ENCODE measurements at places on chromosomes 7 and 10.

DNA sequence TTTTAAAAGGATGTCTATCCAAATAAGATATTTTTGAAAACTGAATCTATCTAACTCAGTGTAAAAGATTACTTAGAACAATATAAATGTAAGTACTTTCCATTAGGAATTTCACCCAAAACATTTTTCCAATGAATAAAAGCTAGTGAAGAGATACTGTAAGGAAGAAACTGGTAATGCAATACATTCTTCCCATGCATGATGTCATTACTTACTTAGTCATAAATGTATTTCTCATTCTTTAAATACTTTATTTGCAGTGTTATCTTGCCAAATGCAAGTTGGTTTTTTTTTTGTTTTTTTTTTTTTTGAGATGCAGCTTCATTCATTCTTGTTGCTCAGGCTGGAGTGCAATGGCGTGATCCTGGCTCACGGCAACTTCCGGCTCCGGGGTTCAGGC lies 265.6 kb downstream of the PHF14 start:
- no peak for DNase-seq

DNA sequence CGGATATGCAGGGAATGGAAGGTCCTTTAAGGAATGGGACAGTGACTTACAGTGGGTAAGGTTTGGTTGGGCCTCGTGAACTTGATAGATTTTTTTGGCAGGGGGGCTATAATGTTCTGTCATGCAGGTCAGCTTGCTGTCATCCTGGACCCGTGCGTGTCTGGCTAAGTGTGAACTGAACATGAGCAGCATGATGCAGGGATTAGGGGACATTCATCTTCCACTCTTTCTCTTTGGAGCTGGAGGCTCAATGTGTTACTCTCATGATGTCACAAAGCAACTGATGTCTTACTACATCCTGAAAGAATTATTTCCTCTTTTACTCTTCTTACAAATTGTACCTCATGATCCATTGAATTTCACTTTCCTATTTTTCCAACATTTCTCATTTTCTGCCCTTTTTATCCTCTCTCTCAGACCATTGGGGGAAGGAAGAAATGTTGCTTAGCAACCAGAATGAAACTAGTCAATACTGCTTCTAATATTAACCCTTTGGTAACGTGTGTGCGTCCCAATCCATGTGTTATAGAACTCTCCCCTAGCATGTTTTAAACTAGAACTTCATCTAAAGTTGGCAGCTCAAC lies 549.1 kb downstream of the LRMDA start:
- no peak for DNase-seq

GRCh38 chr7:6575281-6576023 lies 1.8 kb upstream of the ZDHHC4 start:
- DNase-seq = no peak

DNA sequence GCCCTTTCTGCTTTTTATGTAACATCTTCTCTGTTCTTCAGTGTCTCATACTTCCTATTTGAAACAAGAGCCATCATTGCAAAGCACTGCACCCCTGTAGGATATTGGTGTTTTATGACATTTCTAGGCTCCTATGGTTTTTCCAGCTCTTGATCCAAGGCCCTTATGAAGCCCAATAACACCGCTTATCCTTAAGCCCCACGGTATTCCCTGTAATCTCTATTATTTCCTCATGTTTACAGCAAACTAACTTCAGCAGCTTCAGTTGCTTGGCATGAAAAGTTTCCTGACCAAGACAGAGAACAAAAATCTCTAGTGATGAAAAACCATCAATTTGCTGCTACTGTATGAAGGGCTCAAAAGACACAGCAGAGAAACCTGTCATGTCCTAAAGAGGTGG lies 34.1 kb upstream of the TES start:
- DNase-seq = no peak

- DNase-seq = no peak
These were observed 550 bp upstream of the PLAU start for GRCh38 chr10:73910401-73910763.

DNA sequence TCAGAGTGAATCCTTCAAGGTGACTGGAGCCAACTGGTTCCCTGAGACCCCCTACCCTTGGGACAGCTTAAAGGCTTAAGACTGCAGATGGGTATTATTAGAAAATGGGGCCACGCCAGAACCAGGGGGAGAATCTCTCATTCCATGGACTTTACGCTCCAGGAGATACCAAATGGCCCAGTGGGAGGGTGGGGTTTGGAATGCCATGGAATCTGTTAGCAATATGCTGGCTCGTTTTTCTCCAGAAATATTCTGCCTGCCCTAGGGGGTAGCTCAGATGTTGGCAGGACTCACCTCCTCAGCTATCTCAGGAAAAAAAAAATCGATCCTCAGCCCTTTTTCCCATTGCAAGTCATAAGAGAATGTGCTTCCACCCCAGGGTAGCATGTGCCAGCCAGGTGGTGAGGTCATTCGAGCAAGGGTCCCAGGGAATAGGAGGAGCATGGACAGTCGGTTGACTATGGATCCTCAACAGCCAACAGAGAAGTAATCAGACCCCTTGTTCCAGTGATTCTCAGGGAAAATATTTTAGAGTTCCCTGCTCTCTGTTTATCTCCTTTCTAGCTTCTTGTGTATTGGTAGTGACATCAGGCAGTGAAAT lies 22.9 kb downstream of the SVIL start:
- no peak for DNase-seq

- DNase-seq = no peak
These were observed at the start of gene GNAI1 for GRCh38 chr7:80134536-80135308. Gene GNAI1, plus strand, starts transcription at chr7:80134831. Its CDS starts 330 bp downstream, at chr7:80135161.

DNA sequence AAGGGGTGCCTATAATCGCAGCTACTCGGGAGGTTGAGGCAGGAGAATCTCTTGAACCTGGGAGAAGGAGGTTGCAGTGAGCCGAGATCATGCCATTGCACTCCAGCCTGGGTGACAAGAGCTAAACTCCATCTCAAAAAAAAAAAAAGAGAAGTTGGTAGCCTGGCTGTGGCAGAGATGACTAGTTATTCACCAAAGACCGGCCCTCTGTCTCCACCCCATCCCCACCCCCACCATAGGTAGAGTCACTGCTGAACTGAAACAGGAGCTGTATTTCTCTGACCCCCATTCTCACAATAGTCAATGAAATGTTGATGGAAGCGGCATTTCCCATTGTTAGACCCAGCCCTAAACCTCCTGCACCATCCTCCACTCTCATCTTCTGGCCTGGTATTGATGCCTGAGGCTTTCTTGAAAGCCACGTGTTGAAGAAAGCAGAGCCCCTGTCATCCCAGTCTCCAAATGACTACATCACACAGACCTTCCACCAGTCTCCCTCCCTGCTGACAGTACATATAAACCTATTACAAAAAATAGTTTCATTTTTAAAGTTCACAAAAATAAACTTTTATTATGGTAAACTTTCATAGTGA lies 9.4 kb upstream of the PIK3CG start:
- DNase-seq = no peak

DNA sequence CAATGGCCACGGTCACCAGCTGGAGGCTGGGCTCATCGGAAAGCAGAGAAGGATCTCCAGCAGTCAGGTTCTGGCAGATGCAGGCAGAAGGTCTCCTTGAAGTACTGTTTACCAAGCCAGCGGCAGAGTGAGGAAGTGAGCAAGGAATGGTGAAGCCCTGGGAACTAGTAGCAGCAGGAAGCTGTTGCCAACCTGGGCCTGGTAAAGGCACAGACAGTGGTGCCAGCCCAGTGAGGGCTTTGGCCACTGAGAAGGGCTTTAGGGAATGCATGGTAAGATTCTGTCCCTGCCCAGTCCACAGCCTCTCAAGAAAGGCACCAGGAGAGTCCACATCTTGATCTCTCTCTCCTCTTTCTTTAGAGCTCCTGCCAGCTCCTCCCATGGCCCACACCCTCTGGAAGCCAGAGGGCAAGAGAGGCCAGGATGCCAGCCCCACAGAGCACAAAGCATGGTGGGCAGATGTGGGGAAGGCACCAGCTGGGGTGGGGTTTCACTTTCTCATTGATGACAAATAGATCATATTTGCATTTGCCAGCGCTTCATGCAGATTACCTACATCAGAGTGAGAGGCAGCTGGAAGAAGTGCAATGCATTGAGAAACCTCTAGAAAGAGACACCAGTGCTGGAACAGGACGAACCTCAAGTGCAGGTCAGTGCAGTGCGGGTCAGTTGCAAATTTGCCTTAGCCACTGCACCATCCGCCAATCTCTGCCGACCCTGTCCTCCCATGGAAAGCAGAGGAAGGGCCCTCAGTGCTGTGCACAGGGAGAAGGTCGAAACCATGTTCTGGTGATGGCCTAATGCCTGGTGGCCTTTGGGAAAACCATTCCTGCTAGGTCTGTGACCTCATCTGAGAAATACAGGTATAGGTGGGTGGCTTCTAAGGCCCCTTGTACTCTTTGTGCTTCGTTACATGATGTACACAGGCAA lies 667.8 kb upstream of the MKI67 start:
- no peak for DNase-seq

DNA sequence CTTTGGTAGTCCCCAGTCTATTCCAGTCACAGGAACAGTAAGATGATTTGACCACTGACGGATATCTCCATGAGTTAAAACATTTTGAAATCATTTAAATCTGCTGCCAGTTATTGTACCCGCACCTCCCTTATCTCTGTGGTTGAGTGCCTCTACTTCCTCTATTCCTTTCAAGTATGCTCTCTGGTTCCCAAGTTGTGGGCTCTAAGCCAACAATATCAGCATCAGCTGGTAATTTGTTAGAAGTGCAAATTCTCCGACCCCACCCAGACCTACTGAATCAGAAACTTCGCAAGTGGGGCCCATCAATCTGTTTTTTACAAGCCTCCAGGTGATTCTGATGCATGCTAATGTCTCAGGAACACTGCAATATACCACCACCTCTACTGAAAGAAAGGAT lies 235.5 kb downstream of the CCSER2 start:
- no peak for DNase-seq

DNA sequence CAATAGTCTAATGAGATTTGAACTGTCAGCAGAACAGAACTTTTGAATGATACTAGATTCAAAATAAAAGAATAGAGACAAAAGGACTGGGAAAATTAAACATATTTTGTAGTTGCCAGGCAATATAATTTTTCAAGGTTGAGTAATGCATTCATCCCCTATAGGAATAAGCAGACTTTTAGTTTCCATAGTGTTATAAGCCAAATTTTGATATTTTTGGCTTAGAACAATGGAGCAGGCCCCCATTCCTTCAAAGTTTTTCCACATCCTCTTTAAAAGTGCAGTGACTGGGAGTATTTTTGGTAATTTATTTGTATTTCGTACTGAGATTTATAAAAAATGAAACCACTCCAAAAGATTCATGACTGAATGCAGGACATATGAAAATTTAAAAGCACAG lies 24.0 kb downstream of the MEOX2 start:
- DNase-seq = no peak

DNA sequence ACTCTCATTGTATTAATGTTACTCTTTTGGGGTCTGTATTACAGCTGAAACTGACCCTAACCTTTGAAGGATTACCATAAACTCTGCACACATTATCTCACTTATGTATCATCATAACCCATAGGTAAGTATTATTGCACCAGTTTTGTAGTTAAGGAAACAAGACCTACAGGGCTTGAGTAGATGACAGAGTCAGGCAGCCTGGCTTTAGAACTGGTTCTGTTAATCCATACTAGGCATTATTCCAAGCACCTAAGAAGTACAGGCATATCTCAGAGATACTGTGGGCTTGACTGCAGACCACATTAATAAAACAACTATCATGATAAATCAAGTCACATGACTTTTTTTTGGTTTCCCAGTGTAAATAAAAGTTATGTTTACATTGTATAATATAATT lies 17.1 kb upstream of the AKR1B1 start:
- DNase-seq = no peak

- no peak for DNase-seq
These were observed 101.9 kb downstream of the COL28A1 start for GRCh38 chr7:7433811-7434210.

- no peak for DNase-seq
These were observed 247.9 kb upstream of the PCDH15 start for GRCh38 chr10:55048830-55049498.

GRCh38 chr10:113858541-113858940 lies 4.1 kb downstream of the NHLRC2 start:
- DNase-seq = no peak

DNA sequence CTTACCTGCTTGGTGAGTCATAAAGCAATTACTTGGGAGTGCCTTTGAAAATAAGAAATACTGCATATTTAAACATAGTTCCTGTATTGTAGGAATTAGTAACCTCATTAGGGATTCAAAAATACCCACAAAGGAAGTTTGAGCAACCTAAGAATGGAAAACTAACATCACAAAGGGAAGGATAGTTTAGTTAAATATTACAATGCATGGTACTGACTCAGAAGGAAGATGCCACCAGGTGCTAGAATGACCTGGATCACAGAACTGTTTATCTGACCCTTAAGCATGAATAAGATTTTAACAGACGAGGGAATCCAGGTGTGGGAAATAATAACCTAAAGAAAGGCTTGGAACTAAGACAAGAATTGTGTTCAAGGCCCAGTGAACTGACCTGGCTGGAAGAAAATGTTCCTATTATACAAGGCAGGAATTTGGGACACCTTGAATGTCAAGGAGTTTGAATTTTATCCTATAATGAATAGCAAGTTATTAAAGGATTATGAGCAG lies 106.4 kb downstream of the GSAP start:
- no peak for DNase-seq

GRCh38 chr7:84277628-84278224 lies 83.1 kb upstream of the SEMA3A start:
- no peak for DNase-seq

DNA sequence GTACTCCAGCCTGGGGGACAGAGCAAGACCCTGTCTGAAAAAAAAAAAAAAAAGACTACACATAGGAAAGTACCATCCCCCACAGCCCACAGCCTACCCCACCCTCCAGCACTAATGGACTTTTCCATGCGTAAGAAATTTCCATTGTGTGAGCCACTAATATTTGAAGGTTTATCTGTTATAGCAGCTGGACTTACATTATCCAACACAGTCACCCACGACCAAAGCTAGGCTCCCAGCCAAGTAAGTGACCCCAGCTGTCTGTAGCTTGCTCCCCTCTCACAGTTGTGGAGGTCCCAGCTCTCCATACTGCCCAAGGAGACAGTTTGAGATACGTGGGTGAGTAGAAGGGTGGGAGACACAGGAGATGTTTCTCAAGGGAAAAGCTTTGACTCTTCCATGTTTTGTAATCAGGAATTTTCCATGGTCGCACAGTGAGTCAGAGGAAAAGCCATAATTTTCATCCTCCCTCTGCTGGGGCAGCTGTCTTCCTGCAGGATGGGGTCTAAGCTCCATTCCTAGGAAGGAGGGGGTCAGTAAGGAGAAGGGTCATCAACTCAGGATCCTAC lies 57.4 kb downstream of the CAV1 start:
- no peak for DNase-seq

DNA sequence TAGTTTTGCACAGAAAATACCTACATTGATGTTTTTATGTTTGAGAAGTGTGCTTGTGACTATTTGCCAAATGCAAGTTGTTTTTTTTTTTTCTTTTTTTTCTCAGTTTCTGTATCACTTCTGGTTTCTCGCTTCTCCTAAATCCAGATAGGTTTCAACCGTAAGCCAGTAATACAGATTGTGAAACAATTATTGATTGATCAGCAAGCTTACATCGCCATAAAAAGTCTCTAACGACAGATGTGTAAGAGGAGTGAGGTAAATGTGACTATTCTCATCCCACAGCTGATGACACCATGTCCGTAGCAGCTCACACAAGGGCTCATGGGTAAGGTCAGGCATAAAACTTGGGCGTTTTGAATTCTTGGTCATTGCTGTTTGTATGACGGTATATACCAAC lies 202.8 kb upstream of the AKR1E2 start:
- no peak for DNase-seq

Measured in activated gamma-delta T cell treated with anti-CD3 and anti-CD28 coated beads, Interleukin-2, amount 50 U/mL, for 16 hours (primary cell).